ENCODE measurements at places on chromosomes 16 and 17.

DNA sequence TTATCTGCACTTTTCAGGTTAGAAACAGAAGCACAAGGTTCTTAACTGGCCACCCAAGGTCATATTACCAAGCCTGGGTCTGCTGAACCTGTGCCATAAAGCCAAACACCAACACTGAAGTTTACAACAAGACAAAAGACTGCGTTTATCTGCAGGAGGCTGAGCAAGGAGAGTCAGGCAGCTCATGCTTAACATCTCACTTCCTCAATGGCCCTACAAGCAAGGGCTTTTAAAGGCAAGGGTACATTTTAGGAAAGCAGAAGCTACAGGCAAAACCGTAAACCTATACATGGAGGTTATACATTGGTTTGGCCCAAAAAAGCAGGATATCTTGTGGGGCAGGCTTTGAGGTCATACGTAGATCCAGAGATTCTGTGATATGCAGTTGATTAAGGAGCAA is 91.2 kb downstream of the GNAO1 start:
- no peak for DNase-seq

GRCh38 chr17:79338152-79338551 is 263.5 kb downstream of the ENGASE start:
- no peak for DNase-seq

DNA sequence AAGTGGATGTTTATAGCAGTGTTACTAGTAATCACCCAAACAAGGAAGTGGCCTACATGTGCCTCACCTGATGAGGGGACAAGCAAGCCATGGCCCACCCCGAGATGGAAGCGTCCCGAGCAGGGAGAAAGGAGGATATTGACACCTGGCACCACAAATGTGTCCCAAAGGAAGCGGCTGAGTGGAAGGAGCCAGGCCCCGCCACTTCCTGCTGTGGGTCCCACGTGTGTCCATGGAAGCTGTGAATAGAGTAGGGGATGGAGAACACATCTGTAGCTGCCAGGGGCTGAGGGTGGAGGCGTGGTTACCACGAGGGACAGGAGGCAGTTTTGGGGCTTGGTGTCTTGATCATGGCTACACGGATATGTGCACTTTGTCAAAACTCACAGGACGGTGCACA is 49.2 kb downstream of the KCNJ12 start:
- DNase-seq: peak; percentile 27

DNA sequence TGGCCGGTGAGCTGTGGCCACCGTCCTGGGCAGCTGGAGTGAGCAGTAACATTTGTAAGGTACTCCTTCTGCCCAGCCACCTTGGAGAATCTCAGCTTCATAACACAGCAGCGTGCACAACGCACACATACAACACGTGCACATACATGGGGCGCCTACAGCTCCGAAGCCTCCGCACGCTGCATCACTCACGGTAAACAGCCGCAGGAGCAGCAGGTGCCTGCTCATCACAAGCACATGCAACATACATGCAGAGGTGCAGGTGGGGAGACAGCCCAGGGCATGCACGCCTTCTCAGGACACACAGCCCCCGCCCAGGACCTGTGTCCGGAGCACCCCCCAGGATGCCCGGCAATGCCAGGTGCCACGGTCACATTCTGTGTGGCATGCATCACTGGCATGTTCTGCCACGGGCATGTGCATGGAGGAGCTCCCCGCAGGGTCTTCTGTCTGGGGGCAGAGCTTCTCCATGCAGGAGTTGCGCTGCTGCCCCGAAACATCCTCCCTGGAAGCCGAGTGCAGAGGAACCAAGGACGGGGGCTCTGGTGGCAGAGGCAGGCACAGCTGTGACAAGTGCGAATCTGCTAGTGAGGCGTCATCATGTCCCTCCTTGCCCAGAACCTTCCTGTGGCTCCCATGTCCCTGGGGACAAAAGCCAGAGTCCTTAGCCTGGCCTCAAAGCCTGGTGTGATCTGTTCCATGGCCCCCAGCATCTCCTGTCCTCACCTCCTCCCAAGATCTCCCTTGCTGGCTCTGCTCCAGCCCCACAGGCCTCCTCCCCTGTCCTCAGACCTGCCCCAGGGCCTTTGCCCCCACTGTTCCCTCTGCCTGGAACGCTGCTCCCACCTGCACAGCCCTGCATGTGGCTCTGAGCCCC is 184.0 kb upstream of the GSE1 start:
- DNase-seq: no peak

DNA sequence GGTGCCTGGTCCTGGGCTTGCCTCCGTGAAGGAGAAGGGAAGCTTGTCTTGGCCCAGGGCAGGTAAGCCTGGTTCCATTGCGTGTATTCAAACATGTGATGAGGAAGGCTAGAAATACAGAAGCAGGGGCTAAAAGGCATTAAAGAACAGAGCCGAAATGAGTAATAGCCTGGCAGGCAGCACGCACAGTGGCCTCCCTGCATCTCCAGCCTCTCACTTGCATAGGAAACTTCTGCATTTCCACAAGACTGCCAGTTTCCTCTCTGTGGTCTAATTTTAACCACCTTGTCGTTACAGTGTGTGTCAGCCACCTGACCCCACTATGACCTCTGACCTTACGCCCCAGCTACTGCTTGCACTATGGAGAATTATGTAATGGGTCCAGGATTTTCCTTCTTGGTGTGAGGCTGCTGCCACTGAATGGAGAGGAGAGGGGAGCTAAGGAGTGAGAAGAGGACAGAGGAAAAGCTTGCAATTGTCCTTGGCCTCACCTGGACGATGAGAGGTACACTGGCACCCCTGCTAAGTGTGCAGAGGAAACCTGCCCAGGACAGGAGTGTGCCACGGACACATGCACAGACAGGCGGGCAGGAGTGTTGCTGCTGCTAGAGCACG is 32.8 kb downstream of the HIC1 start:
- DNase-seq: no peak

- DNase-seq: no peak
Observed at GRCh38 chr16:82979406-82980111, 352.8 kb downstream of the CDH13 start.
